ENCODE measurements at places on chromosomes 16 and 17. TPM values are rescaled to one million over a fixed set of nuclear protein-coding genes. Genes with fewer than 3 reads are reported as not detected.

GRCh38 chr16:1289477-1289866 is 20.0 kb upstream of the UBE2I start:
- H3K27ac ChIP-seq, result no peak overlapping the region
- H3K36me3 ChIP-seq, result no peaks in the 10 kb centered on the region
- no peak overlapping the region for H3K4me3 ChIP-seq
- peaks cover 6% of the 10 kb centered on the region for H3K4me1 ChIP-seq

DNA sequence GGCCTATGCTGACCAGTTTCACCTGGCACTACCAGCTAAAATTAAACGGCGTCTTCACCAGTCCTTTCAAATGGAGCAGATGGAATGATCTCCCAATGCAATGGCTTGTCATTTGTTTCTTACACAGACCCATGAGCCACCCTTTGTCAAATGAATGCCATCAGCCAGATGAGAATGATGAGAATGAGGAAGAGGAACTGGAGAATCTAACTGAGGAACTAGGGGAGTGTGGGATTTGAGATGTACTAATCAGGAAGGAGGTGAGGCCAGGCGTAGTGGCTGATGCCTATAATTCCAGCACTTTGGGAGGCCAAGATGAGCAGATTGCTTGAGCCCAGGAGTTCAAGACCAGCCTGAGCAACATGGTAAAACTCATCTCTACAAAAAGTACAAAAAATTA is 116.4 kb downstream of the HS3ST3A1 start:
- H3K27me3 ChIP-seq, result no peaks in the 10 kb centered on the region
- no peaks in the 10 kb centered on the region for H3K4me1 ChIP-seq
- no peak overlapping the region for H3K4me3 ChIP-seq
- DNase-seq, result no peak

BBS2 gene
- total RNA-seq, result 31.9 TPM

DNA sequence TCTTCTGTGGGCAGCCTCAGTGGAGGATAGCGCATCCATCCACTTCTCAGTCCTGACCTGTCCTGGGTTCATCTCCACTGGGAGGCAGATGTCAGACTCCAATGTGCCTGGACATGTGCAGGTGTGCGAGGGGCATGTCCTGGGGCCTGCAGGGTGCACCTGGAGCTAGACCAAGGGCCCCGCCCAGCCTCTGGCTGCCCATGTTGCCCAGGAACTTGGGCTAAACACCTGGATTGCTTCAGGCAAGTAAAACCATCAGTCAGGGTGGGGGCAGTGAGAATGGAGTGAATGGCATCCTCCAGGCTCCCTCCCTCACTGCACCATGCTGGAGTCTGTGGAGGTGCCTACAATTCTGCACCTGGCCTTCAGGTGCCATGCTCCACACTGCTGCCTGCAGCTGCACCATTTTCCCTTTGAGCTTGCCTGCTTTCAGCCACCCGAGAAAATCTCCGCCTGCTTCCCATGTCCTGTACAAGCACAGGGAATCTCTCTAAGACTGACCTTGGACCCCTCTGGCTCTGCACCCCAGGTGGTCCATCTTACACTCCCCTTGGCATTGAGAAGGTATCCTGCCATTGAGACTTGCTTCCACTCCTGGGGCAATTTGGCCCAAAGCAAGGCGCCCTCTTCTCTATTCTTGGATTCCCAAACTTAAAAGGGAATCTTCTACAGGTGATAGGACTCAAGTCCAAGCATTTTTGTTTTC is 2.1 kb upstream of the MFSD6L start:
- no peak for DNase-seq
- H3K4me3 ChIP-seq, result no peak overlapping the region
- no peaks in the 10 kb centered on the region for H3K36me3 ChIP-seq
- peaks cover 27% of the 10 kb centered on the region for H3K27me3 ChIP-seq
- peaks cover 3% of the 10 kb centered on the region for H3K4me1 ChIP-seq

GRCh38 chr16:12295395-12295794 is 318.9 kb downstream of the SNX29 start:
- no peaks in the 10 kb centered on the region for H3K27me3 ChIP-seq
- peaks cover 19% of the 10 kb centered on the region for H3K4me1 ChIP-seq
- DNase-seq, result no peak
- H3K27ac ChIP-seq, result no peak overlapping the region
- H3K36me3 ChIP-seq, result no peaks in the 10 kb centered on the region

GAS7 gene
- total RNA-seq, result 13.5 TPM

DNA sequence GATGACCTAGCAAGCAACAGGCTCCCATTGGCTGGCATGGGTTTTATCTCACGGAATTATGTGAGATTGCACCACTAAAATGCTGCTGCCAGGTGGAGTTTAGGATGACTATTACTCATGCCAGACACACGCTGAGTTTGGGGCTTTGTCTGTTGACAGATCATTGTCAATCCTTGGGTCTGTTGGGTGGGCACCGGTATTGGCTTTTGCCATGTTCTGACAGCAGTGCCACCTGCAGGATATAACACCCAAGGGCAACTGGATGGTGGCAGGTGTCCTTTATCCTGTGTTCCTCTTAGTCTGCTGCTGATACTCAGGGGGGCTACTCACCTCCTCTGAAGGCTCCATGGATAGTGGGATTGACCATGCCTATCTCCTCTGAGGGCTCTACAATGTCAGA is 221.6 kb upstream of the DYNLRB2 start:
- peaks cover 45% of the 10 kb centered on the region for H3K27me3 ChIP-seq
- no peak for DNase-seq
- no peak overlapping the region for H3K4me3 ChIP-seq
- H3K27ac ChIP-seq, result no peak overlapping the region

DNA sequence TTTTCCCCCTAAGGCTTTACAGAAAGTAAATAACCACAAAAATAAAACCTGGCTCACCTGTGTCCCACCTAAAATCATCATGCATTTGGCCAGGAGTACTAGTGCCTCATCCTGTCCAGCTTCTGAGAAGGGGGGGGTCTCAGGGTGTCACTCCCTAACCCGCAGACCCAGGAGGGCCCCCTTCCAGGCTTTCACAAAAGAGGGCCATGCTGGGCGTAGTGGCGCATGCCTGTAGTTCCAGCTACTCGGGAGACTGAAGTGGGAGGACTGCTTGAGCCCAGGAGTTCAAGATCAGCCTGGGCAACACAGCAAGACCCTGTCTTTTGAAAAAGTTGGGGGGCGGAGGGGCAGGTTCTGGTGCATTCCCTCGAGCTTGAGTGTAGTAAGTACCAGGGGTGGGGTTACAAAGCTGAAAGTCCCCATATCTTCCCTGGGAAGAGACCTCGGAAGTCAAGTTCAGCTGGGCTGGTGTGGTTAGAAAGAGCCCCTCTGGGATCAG is 259.3 kb downstream of the PARN start:
- H3K4me1 ChIP-seq, result peaks cover 3% of the 10 kb centered on the region
- no peaks in the 10 kb centered on the region for H3K27me3 ChIP-seq
- H3K27ac ChIP-seq, result no peak overlapping the region
- no peak overlapping the region for H3K4me3 ChIP-seq
- no peak for DNase-seq

Measured in cardiac muscle cell (in vitro differentiated cells and primary cell).